AG10803 (cell line): ENCODE measurements at places on chromosomes 7 and 10.

DNA sequence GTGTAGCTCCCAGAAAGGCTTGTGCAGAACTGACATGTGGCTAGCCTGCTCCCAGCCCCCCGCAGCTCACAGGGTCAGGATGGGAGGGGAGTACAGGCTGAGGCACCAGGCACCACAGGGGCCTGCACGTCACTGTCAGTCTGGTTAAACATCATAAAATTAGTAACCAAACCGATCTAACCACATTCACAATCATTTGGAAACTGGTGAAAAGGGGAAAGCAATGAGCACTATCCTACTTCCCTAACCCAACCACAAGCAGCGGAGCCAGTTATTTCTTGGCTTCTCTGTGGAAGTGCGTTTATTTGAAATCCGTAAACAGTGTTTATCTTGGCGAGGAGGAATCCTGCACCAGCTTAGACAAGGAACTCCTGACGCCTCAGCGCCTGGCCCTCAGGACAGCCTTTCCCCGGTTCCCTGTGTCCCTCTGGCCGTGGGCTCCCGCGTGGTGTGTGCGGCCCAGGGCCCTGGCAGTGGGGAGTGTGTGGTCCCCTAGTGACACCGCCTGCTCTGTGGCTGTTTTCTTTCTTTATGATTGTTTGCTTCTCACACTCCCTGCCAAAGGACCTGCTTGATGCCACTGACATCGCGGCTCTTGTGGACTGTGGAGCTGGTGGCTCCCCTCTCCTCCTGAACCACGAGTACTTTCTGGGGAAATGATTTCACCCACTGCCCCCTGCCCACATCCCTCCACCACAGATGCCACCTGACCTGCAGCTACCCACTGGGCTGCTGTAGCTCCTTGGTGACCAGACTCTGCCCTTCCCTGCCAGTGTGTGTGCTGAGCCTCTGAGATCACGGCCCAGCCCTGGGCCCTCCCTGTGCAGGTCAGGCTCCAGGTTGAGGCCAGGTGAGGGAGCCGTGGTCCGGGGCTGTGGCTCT, 38.0 kb downstream of the INPP5A start:
- peak; percentile 47 for DNase-seq

GRCh38 chr7:143279186-143280098, 5.3 kb upstream of the TMEM139 start:
- peak; percentile 87 for DNase-seq

DNA sequence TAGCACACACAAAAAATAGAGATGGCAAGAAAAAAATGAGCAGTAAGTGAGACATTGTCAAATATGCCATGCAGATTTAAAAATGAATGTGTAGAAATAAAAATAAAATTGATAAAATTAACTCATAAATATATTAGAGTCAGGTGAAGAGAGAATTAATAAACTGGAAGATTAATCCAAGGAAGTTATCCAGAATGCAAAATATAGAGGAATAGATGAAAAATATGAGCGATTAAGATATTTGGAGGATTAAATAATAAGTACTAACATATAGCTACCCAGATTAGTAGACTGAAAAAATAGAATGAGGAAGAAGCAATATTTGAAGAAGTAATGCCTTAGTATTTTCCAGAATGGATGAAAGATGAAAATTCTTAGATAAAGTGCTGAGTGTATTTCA, 103.4 kb downstream of the GPR158 start:
- DNase-seq, result no peak

DNA sequence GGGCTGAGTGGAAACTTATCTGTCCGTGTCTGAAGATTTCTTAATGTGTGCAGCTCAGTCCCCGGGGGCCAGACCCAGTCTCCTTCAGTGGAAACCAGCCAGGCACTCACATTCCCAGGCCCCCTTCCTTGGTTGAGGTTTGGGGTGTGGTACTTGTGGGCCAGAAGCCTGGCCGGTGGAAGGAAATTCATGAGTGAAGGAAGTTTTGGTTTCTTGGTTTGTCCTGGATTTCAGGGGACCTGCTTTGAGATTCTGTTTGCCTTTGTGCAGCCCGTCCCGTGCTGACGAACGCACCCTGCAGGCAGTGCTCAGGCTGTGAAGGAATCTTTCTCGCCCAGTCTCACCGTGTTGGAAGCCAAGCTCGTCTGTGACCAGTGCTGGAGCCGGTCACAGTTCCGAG, 2.9 kb downstream of the INPP5A start:
- peak; percentile 47 for DNase-seq

DNA sequence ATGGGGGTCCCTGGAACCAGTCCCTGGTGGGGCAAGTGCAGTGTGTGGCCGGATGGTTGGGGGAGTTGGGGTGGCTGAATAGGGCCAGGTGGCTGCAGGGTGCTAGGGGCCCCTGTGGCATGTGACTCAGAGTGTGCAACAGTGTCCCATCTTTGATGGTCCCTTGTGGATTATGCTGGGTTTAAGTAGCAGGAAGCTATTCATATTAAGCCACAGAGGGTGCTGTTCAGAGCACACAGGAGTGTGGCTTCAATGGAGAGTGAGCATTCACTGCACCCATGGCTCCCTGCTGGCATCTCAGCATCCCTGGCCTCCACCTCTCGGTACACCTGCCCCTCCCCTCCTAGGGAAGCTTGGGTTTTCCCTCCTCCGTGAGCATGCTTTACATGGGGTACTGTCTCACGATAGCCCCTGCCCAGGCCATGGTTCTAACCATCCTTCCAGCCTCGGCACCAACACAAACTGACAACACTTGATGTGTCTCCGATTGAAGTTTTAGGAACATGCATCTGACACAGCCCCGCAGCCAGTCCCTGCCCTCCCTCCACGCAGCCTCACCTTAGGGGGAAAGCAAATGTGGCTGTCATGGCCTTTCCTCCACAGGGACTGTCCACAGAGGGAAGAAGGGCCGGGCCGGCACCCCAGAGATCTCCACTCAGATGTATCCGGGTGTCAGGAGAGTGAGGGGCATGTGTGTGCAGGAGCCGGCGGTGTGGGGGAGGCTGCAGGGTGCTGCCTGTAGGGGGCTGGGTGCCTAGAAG, 30.4 kb upstream of the PPIF start:
- peak; percentile 25 for DNase-seq

- DNase-seq, result peak; percentile 76
These were observed 54.3 kb downstream of the EGFR start for GRCh38 chr7:55073051-55073511.

- no peak for DNase-seq
These were observed 33.7 kb upstream of the CXCL12 start for GRCh38 chr10:44418637-44419036.

- DNase-seq, result no peak
These were observed 396.5 kb upstream of the MKI67 start for GRCh38 chr10:128522551-128523308.

DNA sequence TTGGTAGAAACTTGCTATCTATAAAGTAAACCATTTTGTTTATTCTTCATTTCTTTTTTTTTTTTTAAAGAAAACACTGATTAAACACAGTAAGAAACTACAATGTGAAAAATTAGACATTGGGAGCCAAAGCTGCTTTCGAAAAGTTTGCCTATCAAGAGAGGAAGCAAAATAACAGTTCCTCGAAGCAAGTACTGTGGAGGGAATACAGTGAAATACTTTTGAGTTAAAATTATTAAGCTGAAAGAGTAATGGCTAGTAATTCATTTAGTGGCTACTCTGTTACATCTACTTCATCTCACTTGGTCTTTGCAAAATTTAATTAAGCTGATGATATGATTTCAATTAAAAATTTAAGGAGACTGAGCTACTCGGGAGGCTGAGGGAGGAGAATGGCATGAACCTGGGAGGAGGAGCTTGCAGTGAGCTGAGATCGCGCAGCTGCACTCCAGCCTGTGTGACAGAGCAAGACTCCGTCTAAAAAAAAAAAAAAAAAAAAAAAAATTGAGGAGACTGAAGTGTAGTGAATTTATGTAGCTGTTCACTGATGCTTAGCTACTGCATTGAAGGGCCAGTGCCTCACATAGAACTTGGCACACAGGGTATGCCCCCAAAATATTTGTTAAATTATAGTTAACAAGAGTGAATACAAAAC, 982.1 kb upstream of the MBL2 start:
- no peak for DNase-seq
